Neural crest cell (in vitro differentiated cells): ENCODE measurements at places on chromosomes 12 and 14. TPM values are rescaled to one million over a fixed set of nuclear protein-coding genes. Genes with fewer than 3 reads are reported as not detected.

Gene KRT78
- not detected in 2 replicates for total RNA-seq

DNA sequence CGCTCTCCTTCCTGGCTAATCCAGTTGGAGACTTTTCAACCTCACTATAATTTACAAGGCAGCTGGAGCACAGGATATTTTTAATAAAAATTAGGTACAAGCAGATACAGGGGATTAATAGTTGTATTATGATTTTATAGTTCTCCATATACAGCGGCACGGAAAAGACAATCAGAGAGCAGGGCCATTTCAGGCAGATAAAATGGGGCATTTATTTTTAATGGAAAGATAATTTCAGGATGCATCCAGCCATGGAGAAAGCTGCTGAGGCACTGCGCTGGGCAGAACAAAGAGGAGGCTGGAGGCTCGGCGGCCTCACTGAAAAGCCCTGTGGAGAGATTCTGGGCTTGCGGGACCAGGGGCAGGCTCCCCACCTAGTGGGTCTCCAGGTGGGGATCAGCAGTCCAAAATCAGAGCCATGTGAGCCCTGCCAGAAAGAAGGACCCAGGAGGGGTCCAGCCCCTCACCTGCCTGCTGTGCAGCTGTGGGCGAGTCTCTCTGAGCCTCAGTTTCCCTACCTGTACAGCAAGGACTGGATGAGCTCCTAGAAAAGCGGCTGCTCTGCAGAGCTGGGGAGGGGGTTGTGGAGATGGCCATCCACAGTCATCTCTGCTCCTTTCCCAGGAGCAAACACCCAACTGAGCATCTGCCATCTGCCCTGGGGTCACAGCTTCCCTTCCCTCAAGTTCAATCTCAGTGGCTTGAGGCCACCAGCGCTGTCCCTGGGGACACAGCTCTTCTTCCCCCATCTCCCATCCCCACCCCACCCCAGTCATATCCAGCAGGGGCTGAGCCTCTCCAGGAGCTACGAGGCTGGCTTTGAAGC is 23.9 kb upstream of the C14orf180 start:
- H3K4me1 ChIP-seq, result no peaks in the 10 kb centered on the region
- no peak overlapping the region for H3K27ac ChIP-seq
- H3K4me3 ChIP-seq, result no peak overlapping the region
- DNase-seq, result no peak
- H3K36me3 ChIP-seq, result no peaks in the 10 kb centered on the region
- peaks cover 3% of the 10 kb centered on the region for H3K27me3 ChIP-seq

GRCh38 chr12:54420766-54421144 is 1.7 kb upstream of the ITGA5 start:
- H3K36me3 ChIP-seq, result no peaks in the 10 kb centered on the region
- DNase-seq, result no peak
- no peak overlapping the region for H3K27ac ChIP-seq

Gene PWP1
- total RNA-seq, result 37.9 and 44.2 TPM in 2 replicates

Gene CLEC2B
- 0.19 TPM in 1 of 2 replicates, not detected in the other for total RNA-seq

Gene PTCSC3
- total RNA-seq, result not detected in 2 replicates

Gene GNB3
- 21.2 and 22.2 TPM in 2 replicates for total RNA-seq
